ENCODE measurements at places on chromosomes 12 and 14.

DNA sequence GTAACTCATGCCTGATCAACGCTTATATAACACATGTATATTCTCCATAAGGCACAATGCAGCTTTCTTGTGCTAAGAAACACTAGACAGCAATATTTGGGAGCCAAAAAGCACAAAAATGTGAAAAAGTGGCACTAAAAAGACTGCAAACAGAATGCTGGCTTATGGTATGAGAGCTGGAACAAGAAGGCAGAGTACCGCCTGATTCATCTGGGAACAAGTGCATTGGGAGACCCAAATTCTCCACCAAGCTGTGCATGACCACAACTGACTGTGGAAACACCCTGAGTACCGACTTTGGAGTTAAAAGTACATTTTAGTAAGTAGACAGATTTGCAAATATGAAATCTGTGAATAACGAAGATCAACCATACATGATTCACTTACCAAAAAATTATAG lies 25.1 kb downstream of the E2F7 start:
- DNase-seq, result no peak

GRCh38 chr14:89000007-89000942 lies 175.8 kb downstream of the TTC8 start:
- DNase-seq, result peak; percentile 48

DNA sequence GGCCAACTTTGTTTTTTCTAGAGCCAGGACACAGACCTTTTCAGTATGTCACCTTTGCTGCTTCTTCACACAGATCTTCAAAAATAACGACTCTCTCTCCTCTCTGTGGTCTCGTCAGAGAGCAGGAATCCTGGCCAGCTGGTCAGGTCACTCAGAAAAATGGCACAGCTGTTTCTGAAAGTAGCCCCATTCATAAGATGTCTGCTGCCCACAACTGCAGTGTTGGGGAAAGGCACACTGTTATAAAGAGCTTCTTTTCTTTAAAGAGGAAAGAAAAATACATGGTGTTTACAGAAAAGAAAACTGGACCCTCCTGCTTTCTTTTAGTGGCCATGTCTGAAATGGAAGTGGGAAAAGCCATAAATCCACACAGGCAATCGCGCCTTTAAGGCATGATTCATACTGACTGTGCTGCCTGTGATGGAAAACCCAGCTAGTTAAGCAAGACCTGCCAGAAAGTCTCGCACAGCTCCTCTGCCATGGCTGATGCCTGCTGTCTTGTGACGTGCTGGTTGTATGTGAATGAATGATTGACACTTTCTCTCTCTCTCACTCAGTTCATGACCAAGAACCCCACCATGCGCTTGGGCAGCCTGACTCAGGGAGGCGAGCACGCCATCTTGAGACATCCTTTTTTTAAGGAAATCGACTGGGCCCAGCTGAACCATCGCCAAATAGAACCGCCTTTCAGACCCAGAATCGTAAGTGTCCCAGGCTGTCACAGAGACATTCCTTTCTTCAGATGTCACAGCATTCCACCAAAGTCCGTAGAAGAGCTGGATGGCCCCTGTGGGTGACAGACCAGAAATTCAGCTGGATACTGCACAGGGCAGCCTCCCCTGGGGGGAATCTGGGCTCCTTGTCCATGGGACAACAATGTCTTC lies 147.9 kb upstream of the HIF1A start:
- no peak for DNase-seq

- DNase-seq, result no peak
These were observed 266.3 kb downstream of the APAF1 start for GRCh38 chr12:98911396-98911795.

- DNase-seq, result no peak
These were observed 12.1 kb upstream of the BCDIN3D start for GRCh38 chr12:49854976-49855375.

- DNase-seq, result no peak
These were observed 92.9 kb upstream of the TBX3 start for GRCh38 chr12:114776731-114777442.

GRCh38 chr14:72463291-72463866 lies 430.5 kb downstream of the DPF3 start:
- DNase-seq, result no peak

DNA sequence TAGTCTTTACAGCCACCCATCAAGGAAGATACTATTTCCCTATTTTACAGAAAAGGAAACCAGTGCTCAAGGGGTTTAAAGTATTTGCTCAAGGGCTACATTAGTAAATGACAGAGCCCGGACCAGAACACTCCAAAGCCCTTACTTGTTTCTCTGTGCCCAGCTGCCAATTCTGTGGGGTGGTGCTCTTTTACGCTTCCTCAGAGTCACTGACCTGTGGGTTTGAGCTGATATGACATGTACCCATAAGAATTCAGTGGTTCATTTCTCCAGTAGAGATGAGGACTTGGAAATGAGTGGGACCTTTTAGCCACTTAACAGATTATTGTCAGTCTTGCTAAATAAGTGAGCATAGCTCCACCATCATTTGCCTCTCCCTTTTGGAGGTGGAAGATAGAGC lies 37.4 kb upstream of the NKX2-8 start:
- DNase-seq, result no peak

GRCh38 chr14:41749429-41749828 lies 142.8 kb downstream of the LRFN5 start:
- peak; percentile 30 for DNase-seq

- no peak for DNase-seq
These were observed at the start of gene PMEL for GRCh38 chr12:55965941-55966407. Gene PMEL (minus strand): TSS chr12:55966042. CDS start chr12:55966011, 31 bp downstream.

DNA sequence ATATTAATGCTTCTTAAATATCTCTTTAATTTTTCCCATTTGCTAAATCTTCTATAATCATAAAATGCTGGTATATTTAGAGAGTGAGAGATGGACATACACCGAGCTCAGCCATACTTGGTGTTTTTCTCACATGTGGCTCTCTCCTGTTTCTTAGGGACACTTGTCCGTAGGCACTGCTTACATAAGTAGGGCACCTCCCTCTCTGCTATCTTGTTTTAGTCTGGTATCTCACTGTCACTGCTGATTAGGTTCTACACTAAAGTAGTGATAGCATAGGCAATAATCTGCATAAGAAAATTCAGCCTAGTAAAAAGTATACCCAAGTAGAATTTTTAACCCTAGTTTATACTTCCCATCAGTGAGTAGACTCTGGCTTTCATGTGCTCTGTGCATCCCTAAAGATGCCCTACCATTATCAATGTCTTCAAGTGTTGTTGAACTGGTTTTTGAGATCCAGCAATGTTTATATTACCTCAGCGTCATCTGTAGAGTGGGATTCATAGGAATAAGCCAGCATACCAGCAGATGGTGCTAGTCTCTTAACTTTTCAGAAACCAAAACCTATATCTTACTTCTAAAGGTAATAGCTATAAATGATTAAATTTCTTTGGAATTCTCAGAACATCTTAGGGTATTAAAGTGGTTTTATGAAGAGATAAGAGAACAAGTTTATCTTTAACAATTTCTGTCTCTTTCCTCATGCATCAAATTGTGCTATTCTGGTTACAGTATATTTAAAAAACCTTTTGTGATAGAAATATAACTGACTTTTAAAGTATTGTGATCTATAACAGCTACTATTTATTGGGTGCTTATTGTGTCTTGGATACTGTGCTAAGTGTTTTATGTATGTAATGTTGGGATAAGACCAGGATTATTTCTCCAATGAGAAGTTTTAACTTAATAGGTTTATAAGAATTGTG lies 32.9 kb downstream of the ARID2 start:
- peak; percentile 12 for DNase-seq

GRCh38 chr14:75138492-75138891 lies 11.6 kb upstream of the NEK9 start:
- peak; percentile 16 for DNase-seq

DNA sequence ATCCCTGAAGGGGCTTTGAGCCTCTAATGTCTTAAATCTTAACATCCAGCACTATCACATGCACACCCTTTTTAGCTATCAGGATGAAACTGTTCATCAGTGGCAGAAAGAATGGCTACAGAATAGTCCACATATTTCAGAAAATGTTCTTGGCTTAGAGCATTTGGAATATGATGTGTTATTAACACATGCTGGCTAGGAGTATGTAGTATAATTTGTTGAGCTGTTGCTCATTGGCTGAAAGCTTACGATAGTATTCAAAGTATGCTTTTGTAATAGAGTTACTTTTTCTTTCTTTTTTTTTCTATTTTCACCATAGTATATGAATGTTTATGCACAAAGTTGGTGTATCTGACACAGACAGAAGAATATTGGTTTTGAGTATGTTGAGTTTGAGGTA lies 55.1 kb downstream of the MNAT1 start:
- DNase-seq, result no peak

GRCh38 chr14:54564071-54564867 lies 2.7 kb upstream of the SAMD4A start:
- peak; percentile 48 for DNase-seq

GRCh38 chr14:104378698-104379113 lies 200.9 kb upstream of the C14orf180 start:
- DNase-seq, result no peak

GRCh38 chr12:91986084-91986483 lies 159.6 kb downstream of the BTG1 start:
- DNase-seq, result no peak

- DNase-seq, result no peak
These were observed 82.1 kb upstream of the TRAF3 start for GRCh38 chr14:102695167-102695555.

DNA sequence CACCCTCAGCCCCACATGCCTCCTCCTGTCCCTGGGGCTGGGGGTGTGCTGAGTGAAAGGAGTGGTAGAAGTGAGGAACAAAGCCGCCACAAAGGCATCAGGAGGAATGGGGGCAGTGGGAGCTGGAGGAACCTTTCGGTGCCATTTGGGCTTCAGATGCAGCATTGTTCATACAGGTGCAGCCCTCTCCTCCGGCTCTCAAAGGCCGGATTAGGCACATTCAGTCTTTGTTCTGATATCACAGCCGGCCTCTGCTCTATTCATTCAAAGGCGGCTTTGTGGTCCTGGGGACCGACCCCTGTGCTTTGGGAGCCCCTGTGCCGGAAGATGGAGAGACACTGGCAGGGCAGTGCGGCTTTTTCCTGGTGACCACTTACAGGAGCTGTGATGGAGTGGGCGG lies 53.2 kb downstream of the SMOC1 start:
- no peak for DNase-seq

DNA sequence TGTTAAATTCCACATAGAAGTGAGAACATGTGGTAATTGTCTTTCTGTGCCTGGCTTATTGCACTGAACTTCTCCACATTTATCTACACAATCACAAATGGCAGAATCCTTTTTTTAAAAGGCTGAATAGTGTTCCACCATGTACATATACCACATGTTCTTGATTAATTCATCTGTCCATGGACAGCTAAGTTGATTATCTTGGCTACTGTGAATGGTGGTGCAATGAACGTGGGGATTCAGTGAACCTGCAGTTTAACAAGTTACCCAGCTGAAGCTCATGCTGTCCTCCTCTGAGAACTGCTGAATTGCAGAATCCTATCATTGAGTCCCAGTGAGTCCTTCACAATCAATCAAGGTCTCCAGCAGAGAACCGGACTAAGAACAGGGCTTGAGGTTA lies 74.9 kb downstream of the TBK1 start:
- no peak for DNase-seq

- DNase-seq, result no peak
These were observed 22.2 kb downstream of the COX8C start for GRCh38 chr14:93368996-93369712.

DNA sequence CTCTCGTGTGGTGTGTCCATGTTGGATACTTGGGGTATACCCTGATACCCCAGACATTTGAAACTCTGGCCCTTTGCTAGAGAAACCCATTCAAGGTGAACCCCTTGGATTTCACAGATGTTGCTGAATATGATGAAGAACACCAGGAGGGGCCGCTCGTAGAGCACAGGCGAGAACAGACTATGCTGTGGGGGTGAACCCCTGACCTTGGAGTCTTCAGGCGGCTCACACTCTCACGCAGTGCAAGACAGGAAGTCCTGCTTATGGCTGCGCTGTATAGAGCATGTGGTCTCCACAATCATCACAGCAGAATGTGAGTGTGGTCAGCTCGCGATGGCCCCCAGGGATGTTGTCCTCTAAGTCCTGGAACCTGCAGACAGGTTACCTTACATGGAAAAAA lies 60.4 kb downstream of the SLC15A4 start:
- DNase-seq, result no peak

DNA sequence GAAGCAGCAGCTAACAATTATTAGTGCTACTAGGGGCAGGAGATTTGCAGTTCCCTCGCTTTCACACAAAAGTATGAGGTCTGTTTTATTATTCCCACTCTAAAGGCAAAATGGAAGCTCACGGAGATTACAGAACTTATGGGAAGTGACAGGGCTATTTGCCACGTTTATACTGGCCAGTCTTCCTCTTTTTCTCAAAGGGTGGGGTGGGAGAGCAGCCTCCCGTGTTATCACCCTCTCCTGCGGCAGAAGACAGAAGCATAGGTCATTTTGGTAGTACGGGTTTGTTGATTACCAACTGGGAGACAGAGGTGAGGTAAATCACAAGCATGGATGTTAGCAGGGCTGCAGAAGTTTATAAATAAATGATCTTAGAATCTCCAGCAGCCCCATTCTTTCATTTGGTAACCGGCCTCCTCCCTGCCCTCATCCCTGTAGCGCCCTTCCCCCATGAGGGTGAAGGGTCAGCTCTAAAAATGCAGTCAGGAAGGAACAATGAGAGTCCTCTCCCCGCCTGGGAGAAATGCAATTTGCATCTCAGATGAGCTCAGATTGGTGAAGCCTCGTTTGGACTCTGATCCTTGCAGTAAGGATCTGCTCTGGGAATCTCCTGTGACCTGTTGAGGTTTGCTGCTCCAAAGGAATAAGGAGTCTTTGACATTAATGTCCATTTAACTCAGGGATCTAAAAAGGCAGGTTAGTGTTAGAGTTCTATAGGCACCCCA lies 44.7 kb upstream of the SINHCAF start:
- DNase-seq, result no peak

- no peak for DNase-seq
These were observed 73.1 kb upstream of the ACTN1 start for GRCh38 chr14:69052181-69052601.

DNA sequence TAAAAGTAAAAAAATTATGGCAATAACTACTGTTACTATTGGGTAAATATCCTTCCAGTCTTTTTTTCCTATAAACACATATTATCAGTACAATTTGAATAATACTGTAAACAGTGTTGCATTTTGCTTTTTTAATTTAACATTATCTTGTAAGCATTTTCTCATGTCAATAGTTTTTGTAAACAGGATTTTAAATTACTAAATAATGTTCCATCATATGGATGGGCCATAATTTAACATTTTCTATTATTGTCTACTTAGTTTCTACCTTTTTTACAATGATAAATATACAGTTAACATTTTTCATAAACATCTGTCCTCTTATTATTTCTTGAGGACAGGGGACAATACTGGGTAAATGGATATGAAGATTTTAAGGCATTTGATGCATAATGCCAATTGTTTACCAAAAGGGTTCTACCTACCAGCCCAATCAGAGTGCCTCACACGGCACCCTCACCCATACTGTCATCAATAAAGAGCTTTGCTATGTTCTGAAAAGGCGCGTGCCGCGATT lies 759 bp upstream of the ACVR1B start:
- no peak for DNase-seq

GRCh38 chr14:59207506-59207933 lies 19.1 kb downstream of the DAAM1 start:
- DNase-seq, result peak; percentile 9

Data from activated CD4-positive, alpha-beta T cell treated with anti-CD3 and anti-CD28 coated beads, Interleukin-10, Interleukin-2, amounts not matched to agents 100 ng/mL and 50 ng/mL, durations not matched to agents 16 hours and 8 hours (primary cell).